ENCODE measurements at places on chromosomes 12 and 14. TPM values are rescaled to one million over a fixed set of nuclear protein-coding genes. Genes with fewer than 3 reads are reported as not detected.

GRCh38 chr12:15268927-15269552 is 47.8 kb upstream of the RERG start:
- no peak for DNase-seq

DNA sequence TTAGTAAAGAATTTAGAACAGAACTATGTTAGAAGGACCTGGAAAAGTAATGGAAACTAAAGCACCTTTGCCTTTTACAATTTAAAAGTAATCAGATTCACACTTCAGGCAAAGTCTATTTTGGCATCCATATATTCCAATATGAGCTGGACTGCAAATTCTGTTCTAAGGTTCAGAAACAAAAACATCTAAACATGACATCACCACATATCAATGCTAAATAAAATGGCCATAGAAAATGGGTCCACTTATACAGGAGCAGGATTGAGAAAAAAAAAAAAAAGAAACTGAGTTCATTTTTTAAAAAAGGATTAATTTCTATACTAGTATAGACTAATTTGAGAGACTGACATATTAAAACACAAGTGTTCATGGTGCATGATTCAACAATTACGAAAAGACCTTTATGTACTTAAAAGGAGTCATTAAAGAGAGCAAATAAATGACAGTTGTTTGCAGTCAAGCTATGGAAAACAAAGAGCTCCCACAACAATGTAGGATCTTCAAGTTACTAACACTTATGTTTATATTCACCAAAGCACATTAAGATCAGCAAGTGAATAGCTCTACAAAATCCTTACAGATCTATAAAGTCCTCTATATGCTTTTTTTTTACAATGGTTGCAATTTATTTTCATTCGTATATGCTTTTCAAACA is 45.7 kb downstream of the DICER1 start:
- DNase-seq, result no peak

GRCh38 chr14:22668417-22668816 is 24.3 kb upstream of the OR6J1 start:
- no peak for DNase-seq

GRCh38 chr12:52600475-52600874 is 788 bp downstream of the KRT72 start:
- no peak for DNase-seq

DNA sequence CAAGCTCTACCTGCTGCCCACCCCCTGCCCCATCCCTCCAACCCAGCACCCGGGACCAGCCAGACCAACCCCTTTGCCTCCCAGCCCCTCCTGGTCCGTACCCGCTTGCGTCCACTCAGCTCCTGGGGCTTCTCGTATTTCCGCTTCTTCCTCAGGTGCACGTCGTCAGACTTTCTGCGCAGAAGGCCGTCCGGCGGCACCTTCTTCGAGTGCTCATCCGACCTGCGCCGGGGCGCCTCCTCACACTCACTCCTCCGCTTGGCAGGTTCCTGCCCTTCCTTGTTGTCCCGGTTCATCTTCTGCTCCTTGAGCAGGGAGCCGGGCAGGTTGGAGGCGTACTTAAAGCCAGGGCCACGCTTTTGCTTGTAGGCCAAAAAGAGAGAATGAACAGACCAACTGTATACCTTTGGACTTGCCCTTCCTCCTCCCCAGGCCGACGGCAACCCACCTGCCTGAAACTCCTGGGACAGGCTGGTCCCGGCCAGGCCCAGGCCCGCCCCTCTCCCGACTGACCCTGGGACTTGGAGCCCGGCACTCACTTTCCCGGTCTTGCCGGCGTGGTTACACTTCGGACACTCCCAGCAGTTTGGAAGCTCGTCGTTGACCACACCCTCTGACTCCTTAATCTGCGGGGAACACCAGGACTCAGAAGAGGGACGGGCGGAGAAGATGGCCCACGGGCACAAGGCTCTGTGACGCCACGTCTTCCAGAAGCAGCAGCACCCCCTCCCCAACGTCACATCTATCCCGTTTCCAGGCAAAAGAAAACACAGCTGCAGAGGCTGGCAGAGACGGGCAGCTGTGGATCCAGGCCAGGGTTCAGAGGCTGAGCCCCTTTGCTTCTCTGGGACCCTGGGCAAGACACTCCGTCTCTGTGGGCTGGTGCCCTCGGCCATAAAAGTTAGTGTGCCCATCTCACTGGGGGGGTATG is 44.3 kb downstream of the RNF34 start:
- DNase-seq, result no peak

DNA sequence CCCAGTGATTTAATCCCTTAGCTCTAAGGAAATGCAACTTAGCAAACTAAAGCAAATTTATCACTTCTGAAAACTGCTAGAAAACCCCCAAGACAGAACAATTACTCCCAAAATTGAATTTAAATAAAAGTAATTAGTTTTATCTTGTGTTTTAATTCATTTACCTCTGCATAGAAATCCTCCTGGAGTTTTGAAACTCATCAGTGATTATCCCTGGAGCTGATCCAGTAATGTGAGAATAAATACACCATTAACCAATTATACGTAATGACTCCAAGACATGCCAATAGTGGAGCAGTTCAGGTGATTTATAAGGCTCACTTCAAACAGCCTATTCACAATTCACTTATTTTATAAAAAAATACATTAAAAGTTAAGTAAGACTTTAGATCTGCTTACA is 855.3 kb upstream of the FLRT2 start:
- DNase-seq, result no peak

DNA sequence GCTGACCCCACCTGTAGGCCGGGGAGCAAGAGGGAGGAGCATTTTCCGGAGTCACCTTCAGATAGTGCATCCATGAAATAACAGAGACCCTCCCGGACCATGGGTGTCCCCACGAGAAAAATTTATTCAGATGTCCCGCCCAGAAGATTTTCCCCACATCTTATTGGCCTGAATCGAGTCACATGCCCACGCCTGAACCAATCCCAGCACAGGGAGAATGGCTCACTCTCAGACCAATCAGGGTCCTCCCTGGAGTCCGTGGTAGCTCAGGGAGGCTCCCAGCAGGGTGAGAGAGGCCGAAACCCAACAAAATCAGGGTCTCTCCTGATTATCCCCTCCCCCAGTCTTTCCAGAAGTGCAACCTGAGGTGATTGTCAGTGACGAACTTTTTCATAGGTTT is 16.4 kb upstream of the NCOR2 start:
- DNase-seq, result no peak

- no peak for DNase-seq
Observed at GRCh38 chr12:131199221-131199620, 245.5 kb downstream of the ADGRD1 start.

GRCh38 chr14:99784508-99784907 is 8.7 kb upstream of the EML1 start:
- DNase-seq, result no peak

DNA sequence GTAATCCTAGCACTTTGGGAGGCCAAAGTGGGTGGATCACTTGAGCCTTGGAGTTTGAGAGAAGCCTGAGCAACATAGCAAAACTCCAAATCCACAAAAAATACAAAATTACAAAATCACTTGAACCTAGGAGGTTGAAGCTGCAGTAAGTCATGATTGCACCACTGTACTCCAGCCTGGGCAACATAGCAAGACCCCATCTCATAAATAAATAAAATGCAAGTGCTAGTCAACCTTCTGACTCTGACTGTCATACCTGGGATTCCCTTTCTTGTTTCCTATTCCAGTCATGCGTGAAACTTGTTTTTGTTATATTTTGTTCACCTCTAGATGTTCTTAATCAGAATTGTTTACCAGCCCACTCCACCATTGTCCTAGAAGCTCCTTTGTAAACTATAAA is 31.4 kb downstream of the ABCD4 start:
- DNase-seq, result no peak

GRCh38 chr12:103707446-103707845 is 120.4 kb downstream of the STAB2 start:
- DNase-seq, result no peak

DNA sequence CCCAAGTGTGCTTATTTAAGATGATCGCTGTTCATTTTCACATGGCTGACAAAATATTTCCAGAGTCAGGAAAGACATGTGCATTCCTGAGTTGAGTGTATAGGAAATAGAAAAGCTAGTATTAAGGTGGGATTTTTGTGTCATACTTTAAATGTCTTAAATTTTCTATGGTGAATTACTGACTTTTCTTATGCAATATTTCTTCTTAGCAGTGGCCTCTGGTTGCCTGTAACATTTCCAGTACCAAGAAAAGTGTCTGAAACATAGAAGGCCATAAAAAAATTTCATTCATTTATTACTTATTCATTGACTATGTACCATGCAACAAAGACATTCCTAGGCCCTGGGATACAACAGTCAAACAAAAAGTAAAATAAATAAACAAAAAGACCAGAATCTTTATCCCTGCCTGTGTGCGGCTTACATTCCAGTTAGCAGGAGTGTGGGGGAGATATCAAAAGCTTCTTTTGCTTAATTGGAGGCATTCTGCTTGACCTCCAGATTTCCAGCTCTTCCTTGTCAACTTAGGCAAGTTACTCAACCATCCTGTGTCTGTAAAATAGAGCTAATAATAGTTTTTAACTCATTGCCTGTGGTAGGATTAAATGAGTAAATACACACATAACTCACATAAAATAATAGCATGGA is 216.3 kb upstream of the FLRT2 start:
- DNase-seq, result no peak

The PRH2 gene
- not detected for total RNA-seq

The DBX2 gene
- total RNA-seq, result 0.93 TPM

The FGF6 gene
- total RNA-seq, result not detected

The DNAH10 gene
- total RNA-seq, result not detected

The KRT85 gene
- not detected for total RNA-seq

The CEBPE gene
- total RNA-seq, result not detected

The DAO gene
- 0.28 TPM for total RNA-seq

The SSPN gene
- total RNA-seq, result 47.4 TPM
